ENCODE measurements at places on chromosomes 12 and 14.
A peak's percentile ranks its signal among the peaks of the same experiment; 100 is the strongest.

GRCh38 chr12:51527966-51528365 is 63.1 kb upstream of the SCN8A start:
- no peak for DNase-seq

- no peak for DNase-seq
These were observed 53.3 kb upstream of the CISTR start for GRCh38 chr12:53805067-53805466.

- peak; percentile 47 for DNase-seq
These were observed 1.5 kb downstream of the IRF2BPL start for GRCh38 chr14:77026930-77027537.

- DNase-seq, result no peak
These were observed 50.9 kb upstream of the CPNE8 start for GRCh38 chr12:38956337-38956736.

GRCh38 chr14:103516426-103517173 is 6.0 kb downstream of the CKB start:
- DNase-seq, result no peak

- no peak for DNase-seq
These were observed 58.3 kb upstream of the ISM2 start for GRCh38 chr14:77556946-77557345.

- DNase-seq, result no peak
These were observed 56.3 kb upstream of the KCNA5 start for GRCh38 chr12:4987076-4988046.

- DNase-seq, result no peak
These were observed 1075.8 kb upstream of the TMEM132C start for GRCh38 chr12:127191129-127191528.

DNA sequence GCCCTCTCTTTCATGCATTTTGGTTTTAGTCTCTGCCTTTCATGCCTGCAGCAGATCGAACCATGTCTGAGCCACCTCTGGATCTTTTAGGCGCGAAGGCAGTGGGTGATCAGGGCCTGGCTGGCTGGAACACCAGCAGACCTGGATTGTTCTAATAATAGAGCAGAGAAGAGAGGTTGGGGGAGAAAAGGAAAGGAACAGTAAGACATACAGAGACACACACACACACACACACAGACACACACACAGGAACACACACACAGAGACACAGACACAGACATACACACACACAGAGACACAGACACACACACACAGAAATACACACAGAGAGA is 38.2 kb downstream of the SERPINA3 start:
- no peak for DNase-seq

DNA sequence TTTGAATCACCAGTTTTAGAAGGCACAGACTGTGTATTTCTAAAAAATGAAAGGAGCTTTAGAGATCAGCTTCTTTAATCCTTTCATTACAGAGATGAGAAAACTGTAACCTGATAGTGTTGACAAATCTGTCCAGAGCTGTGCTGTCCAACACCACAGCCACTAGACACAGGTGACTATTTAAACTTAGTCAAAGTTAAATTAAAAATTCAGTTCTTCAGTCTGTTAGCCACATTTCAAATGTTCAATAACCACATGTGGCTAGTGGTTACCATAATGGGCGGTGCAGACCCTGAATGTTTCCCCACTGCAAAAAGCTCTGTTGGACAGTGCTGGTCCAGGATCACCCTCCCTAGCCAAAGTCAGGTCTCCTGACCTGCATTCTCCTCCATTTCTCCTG is 21.6 kb downstream of the DAD1 start:
- DNase-seq, result no peak

GRCh38 chr12:124440841-124441381 is 126.5 kb downstream of the NCOR2 start:
- DNase-seq, result no peak

DNA sequence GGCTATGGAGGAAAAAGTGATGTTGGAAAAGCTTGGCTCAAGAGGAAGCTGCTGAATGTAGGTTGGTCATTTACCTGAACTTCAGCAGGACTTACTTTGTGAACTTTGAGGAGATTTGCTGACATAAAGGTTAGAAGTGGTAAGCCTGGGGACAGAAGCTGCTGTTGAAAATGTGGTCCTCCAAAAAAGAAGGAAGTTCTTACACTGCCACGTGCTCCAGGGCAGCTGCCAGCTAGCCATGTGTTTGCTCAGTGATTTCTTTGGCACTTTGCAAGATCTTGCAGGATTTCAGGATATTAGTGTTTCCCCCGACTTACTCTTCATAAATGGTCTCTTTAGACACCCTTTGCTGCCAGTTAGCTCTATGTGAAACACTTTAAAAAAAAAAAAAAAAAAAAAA is 14.8 kb upstream of the DYRK2 start:
- no peak for DNase-seq

DNA sequence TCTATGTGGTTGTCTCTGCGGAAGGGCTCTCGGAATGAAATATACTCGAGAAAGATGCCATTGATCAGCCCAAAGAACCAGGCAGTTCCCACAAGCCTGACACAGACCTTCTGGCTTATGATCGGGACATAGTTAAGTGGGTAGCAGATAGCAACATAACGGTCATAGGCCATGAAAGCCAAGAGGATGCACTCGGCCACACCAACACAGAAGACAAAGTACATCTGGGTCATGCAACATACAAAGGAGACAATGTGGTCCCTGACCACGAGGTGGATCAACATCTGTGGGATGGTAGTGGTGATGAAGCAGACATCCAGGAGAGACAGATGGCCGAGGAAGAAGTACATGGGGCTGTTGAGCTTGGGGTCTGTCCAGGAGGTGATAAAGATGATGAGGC is 326 bp downstream of the OR10AD1 start:
- no peak for DNase-seq

DNA sequence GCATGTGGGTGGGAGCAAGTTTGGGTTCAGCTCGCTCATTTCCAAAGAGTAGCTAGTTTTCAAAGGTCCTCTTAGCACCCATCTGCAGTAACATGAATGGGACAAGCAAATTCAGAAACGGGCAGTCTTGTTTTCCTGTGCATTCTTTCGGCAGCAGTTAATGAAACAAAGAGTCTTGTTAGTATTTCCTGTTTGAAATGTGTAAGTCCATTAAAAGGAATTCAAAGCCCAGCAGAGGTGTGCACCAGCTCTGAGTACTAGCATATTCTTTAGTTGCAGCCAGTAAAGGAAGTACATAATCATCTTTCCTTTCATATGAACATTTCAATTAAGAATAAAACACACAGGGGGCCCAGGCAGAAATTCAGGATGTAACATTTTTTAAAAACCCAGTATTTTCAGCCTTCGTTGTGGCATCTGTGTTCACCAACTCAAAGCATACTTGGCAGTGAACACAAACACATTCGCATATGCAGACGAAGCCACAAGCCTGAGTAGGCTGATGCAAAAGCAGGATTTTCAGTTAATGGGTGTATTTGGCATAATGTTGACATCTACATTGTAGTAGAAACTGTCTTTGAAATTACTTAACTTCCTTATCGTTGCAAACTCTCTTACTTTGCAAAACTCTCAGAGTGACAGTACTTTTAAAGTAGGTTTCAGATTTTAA is 570.0 kb upstream of the FLRT2 start:
- no peak for DNase-seq

DNA sequence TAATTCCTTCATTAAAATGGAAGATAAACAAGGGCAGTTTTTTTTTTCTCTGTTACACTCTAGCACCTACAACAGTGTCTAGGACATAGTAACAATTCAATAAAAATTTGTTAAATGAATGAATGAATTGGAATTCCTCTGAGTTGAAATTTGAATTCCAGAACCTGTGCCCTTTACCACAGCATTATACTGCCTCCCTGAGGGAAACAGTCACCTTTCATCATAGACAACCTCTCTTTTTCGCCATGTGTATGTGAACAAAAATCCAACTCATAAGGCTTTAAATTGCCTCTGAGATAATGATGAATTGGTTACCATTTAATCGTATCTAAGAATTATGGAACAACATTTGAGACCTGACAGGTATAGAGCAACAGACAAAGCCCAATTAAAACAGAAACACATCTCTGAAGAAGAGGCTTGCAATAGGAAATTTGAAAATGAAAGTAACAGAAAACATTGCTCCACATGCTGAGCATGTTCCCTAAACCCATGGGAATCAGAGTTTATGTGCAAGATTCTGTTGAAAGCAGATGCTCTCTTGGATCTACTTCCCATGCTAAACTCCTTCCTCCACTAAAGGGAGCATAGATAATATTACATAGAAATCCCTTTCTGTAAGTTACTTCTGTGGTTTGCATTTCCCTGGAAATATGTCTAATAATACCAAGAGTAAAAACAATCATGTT is 657.8 kb downstream of the GALC start:
- DNase-seq, result no peak

DNA sequence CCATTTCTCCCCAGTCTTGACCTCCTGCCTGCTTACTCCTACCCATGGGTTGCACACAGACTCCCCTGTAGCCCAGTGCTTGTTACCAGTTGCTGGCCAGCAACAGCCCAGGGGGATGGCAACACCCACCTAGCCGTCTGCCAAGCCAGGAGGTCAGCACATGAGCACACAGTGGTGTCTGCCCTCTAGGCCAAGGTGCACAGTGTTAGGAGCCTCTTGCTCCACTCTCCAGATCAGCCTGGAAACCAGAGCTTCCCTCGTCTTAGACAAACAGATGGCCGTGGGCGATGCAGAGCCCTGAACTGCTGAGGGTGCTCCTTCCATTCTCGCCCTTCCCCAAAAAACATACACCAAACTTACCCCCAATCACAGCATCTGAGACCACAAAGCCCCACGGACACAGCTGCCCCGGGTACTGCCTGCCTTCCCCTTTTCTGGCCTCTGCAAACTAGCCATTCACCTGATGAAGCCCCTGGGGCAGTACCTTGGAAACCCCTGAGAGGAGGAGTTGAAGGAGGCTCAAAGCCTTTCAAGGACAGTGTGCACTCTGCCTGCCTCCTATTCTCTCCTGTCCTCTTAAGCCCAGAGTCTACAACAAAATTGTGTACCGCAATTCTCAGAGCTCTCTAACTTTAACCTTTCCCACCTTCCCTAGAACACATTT is 1.0 kb upstream of the GPD1 start:
- DNase-seq, result no peak

GRCh38 chr14:71031000-71031399 is 123.7 kb downstream of the PCNX1 start:
- DNase-seq, result no peak

Measured in activated CD8-positive, alpha-beta memory T cell treated with anti-CD3 and anti-CD28 coated beads for 1 hour (primary cell).